Stimulated activated CD4-positive, alpha-beta T cell treated with anti-CD3 and anti-CD28 coated beads, Interleukin-4, amount 100 ng/mL, for 24 hours (primary cell): ENCODE measurements at places on chromosomes 2 and 18.

DNA sequence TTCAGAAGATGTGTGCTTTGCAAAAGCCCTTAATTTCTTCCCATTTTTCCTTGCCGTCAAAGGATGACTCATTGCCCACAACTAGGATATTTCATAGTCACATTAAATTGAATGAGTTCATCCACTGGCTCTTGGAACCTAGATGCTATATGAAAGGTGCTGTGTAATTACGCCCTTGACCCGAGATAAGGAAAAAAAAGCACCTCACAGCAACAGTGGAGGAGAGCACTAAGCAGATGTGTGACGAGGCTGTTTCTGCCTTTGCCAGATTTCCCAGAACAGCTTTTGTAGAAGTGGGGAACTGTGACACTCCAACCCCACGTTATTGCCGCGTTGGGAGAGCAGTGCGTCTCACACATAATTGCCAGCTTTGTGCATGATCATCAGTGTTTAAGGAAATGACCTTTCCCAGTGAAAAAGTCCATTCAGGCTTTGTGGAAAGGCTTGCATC lies 33.3 kb upstream of the TMEM87B start:
- DNase-seq = no peak

DNA sequence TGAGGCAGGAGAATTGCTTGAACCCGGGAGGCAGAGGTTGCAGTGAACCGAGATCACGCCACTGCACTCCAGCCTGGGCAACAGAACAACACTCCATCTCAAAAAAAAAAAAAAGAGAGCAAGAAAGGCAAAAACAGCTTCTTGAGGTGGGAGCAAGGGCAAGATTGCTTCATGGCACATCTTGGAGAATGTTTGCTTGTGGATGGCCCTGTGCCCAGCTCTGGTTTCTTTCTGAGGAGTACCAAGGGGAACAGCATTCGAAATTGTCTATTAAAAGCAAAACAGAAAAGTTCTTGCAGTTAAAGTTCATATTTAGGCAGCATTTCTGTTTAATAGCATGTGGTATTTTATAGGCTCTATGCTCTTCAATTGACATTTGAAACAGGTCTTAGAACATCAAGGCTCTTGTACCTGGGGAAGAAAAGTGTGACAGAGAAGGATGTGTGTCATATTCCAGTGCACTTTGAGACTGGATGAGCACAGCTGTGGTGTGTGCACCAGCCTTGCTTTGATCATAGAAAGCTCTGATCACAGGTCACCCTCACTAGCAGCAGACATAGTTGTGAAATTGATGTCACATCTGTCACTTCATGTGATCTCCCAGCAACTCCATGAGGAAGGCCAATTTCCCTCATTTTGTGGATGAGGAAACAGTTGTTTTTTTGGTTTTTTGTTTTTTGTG lies 154.3 kb downstream of the UXS1 start:
- no peak for DNase-seq

DNA sequence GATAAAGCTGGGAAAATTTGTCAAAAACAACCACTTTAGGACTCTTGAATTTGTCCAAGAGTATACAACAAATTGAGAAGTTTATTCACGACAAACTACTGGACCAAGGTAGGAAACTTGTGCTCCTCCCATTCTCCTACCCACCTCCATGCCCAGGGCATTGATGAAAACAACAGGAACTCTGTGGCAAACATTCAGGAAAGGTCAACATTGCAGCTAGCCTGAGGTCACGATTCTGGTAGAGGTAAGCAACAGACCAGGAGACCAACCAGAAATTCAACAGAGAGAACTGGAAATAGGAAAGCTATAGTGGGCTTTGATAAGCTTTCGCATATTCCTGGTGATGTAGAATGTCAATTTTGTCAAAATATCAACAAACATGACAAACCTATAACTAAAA lies 209.1 kb upstream of the CTAGE1 start:
- DNase-seq = no peak

- no peak for DNase-seq
Measured at GRCh38 chr2:175575346-175576258, 394.1 kb upstream of the ATP5MC3 start.

DNA sequence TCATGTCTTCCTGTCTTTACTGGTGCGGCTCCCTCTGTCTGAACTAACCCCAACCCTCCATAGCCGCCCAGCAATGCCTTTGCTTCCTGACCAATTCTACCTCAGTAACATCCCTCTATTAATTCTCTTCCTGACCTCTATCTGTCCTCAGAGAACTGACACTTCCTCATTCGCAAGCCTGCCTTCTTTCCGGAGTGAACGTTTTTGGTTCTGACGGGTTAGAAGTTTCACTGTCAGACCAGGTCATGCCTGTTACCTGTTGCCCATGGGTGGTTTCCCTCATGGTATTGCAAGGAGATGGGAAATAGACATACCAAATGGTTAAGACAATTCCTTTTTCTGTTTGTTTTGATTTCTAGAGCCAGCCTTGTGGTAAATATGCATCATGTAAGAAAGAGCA lies 453.4 kb upstream of the SLC14A2 start:
- DNase-seq = no peak

GRCh38 chr2:172242961-172243360 lies 140.3 kb upstream of the DLX2 start:
- no peak for DNase-seq

GRCh38 chr2:27823569-27823968 lies 52.0 kb downstream of the MRPL33 start:
- no peak for DNase-seq

GRCh38 chr2:105575499-105576025 lies 169.2 kb upstream of the NCK2 start:
- no peak for DNase-seq

DNA sequence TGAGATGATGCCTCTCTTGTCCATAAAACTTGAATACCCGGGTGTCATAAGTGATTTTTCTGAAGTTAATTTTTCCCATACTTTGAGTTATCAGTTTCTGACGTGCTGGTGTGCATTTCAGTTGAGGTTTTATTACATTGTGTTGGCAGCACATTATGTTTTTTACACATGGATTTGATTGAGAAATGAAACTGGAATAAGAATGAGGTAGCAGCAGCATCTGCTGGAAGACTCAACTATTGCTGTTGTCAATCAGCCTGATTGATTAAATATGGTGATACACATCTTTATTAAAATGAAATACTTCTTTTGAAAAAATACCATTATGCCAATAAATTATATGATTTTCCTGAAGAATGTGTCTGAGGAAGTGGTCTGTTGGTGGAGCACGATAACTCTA lies 60.5 kb downstream of the INSIG2 start:
- no peak for DNase-seq

GRCh38 chr2:236526455-236527158 lies 43.0 kb upstream of the ACKR3 start:
- DNase-seq = no peak

DNA sequence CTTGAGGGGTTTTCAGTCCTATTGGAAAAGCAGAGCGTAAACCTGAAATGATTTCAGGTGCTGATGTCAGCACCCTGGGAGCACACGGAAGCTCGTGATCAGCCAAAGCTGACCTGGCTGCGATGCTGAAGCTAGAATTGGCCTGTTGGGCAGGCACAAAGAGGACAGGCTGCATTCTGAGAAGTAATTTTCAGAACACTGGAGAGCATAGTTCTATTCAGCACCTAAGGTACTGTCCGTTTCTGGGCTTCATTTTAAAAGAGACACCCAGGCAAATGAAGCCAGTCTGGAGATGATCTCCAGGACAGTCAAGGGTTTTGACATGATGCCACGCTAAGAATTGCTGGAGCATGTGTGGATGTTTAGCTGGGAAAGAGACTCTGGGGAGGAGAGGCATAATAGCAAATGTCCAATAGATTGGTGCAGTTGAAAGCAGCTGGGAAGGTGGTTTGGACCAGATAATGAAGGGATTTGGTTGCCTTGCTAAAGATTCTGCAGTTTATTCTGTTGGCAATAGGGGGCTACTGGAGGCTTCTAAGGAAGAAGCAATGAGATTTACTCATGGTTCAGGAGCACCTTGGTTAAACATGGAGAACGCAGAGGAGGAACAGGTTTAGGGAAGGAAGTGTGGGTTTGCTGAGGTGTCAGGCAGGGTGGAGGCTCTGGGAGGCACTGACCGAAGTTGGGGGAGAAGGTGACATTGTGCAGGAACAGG lies 86.6 kb downstream of the ACOXL start:
- no peak for DNase-seq

DNA sequence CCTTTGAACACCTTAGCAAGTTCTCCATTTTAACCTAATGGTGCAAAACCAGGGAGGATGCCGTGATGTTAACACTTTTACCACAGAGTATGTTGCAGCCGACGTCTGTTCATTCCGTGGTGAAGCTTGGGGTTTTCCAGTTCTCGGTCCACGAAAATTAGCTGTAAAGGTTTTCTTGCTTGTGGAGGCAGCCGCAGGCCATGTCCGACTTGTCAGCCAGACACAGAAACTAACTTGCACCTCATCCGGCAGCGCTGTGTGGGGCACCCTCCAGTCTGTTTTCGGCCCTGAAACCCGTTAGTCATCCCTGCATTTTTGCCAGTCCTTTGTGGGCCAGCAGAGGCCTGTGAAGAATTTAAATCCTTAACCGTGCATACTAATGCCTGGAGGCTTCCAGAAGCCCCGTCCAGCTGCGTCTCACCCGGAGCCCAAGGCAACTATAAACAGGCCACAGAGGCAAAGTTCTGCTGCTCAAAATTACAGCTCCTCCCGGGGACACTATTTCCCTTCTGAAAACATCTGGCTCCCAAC lies 70.6 kb downstream of the SH3YL1 start:
- no peak for DNase-seq

GRCh38 chr2:45836316-45836715 lies 184.8 kb downstream of the PRKCE start:
- no peak for DNase-seq

DNA sequence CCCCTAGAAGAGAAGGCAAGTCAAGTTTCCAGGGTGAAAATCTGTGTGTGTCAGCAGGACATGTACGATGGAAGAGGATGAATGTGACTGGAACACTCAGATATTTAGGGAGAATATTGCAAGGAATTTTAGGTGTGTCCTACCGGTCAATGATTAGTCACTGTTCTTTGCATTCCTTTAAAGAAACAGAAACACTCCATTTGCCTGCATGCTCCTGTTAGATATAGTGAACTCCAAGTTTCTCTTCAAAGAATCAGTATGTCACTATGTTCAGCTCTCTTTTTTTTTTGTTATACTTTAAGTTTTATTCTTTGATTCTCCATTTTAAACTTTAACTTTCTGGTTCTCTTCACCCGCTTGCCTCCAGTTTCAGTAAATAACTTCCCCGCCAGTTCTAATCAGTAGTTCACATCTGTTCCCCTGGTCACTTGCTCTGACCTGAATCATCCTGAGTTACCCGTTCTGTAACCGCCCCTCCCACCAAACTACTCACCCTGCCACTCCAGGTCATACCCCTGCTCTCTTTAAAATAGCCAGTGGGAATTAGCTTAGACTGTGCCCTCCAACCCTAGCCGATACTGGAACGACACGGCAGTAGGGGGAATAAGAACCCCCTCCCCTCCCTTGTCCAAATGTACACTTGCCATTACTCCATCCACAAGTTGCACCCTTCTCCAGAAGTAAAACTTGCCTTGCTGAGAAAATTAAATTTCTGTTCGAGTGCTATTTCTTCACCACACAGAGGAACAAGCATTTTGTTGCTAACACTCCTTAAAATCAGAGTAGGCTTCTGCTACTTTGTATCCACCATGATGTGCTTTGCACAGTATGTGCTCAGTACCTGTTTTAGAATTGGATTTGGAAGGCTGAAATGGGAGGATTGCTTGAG lies 268.4 kb downstream of the METTL4 start:
- DNase-seq = no peak

- DNase-seq = no peak
Measured at GRCh38 chr2:60306267-60306861, 247.1 kb downstream of the BCL11A start.

- no peak for DNase-seq
Measured at GRCh38 chr2:148719941-148720436, 75.4 kb downstream of the EPC2 start.

DNA sequence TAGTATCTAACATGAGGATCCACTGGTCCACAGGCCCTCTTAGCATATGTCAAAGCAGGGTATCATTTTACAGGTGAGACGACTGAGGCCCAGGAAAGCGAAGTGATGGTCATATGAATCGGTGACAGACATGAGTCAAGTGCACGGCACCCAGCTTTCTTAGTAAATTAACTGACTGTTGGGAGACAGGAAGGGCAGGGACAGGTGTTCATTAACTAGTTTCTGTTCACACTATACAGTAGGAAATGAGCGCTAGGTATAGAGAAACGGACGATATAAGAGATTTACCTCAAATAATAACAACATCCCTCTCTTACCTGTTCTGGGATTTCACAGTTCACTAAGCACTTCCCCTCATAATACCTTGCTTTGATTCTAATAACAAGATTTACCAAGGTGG lies 1.7 kb upstream of the SMARCAL1 start:
- DNase-seq = no peak

DNA sequence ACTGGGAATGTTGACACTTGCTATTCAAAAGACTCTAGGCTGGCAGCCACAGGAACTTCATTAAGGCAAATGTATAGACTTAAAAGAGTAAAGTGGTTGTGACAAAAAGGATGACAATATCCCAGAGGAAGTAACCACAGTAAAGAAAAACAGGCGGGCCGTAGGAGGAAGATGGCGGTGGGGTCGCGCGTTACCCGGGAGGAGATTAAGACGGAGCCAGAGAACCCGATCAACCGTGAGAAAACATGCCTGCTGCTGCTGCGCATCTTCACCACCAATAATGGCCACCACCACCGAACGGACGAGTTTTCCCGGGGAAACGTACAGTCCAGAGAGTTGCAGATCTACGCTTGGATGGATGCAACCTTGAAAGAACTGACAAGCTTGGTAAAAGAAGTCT lies 14.0 kb upstream of the NEUROD1 start:
- DNase-seq = no peak

DNA sequence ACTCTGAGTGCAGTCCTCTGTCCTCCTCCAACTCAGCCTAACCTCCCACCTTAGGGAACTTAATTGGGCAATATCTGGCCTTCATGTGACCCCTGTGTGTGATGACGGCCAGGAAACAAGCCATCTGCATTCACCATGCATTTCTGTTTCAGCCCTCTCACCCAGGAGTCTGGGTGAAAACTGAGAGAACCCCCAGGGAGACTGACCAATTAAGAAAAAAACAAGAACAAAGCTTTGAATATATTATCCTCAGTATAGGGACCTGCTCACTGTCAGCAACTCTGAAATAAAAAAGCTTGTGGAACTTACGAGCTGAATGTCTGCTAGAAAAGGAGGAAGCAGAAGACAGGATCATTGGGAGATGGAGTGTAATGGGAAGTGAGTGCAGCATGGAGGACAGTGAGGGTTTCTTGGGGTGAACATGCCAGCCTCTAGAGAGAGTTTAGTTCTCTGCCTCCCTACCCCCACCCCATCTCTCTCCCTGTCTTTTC lies 9.5 kb downstream of the MAPRE2 start:
- no peak for DNase-seq
